A549 treated with CpdA at 1 μM for 4 hours (cell line): ENCODE measurements at places on chromosomes 7 and 10. TPM values are rescaled to one million over a fixed set of nuclear protein-coding genes. Genes with fewer than 3 reads are reported as not detected.

The HOXA1 gene
- 2.8 to 4.0 TPM (median 3.4 TPM) in 5 replicates for total RNA-seq

The CPN1 gene
- 0.17 to 0.51 TPM (median 0.24 TPM) in 5 replicates for total RNA-seq

The SPDYE16 gene
- not detected in 5 replicates for total RNA-seq

The LRRN3 gene
- 0.06 to 0.17 TPM (median 0.07 TPM) in 5 replicates for total RNA-seq

The PSMG3 gene
- 84.9 to 116 TPM (median 110 TPM) in 5 replicates for total RNA-seq

The ZNF248 gene
- total RNA-seq, result 3.9 to 4.7 TPM (median 4.3 TPM) in 5 replicates

The SFRP5 gene
- 1.2 to 3.0 TPM (median 2.4 TPM) in 5 replicates for total RNA-seq

The GNGT1 gene
- 0.11 TPM in 1 of 5 replicates, not detected in the others for total RNA-seq

The CFTR gene
- 0.06 to 0.13 TPM in 2 of 5 replicates, not detected in the others for total RNA-seq

The TWIST1 gene
- 1.4 to 4.2 TPM (median 3.6 TPM) in 5 replicates for total RNA-seq

The FFAR4 gene
- 0.16 to 0.27 TPM (median 0.18 TPM) in 5 replicates for total RNA-seq
